Myometrial cell (primary cell): ENCODE measurements at places on chromosomes 5 and 9. TPM values are rescaled to one million over a fixed set of nuclear protein-coding genes. Genes with fewer than 3 reads are reported as not detected.

The FAT2 gene
- total RNA-seq = under 0.01 TPM in 1 of 2 replicates, not detected in the other

The ROPN1L gene
- 1.8 TPM in 1 of 2 replicates, not detected in the other for total RNA-seq

The IL7R gene
- total RNA-seq = 19.6 and 22.7 TPM in 2 replicates

The CCDC183 gene
- under 0.01 TPM in 1 of 2 replicates, not detected in the other for total RNA-seq

The ALDH1A1 gene
- 679 and 736 TPM in 2 replicates for total RNA-seq

The SLC45A2 gene
- not detected in 2 replicates for total RNA-seq

The ST8SIA4 gene
- total RNA-seq = 0.18 TPM in 1 of 2 replicates, not detected in the other

The NTRK2 gene
- total RNA-seq = not detected in 2 replicates

The MYMK gene
- not detected in 2 replicates for total RNA-seq

The COL23A1 gene
- not detected in 2 replicates for total RNA-seq

The SSNA1 gene
- total RNA-seq = 69.1 and 154 TPM in 2 replicates

The KIF2A gene
- 25.1 and 29.6 TPM in 2 replicates for total RNA-seq

The GAS1 gene
- 49.9 and 54.6 TPM in 2 replicates for total RNA-seq

The IL9 gene
- total RNA-seq = not detected in 2 replicates

The TMEFF1 gene
- total RNA-seq = under 0.01 TPM in 2 replicates

The HAPLN1 gene
- total RNA-seq = 0.18 TPM in 1 of 2 replicates, not detected in the other

The TMEM252 gene
- not detected in 2 replicates for total RNA-seq

The SH3PXD2B gene
- total RNA-seq = 16.7 and 19.8 TPM in 2 replicates

The LHFPL2 gene
- total RNA-seq = 21.6 and 28.0 TPM in 2 replicates

The IL13 gene
- not detected in 2 replicates for total RNA-seq

The DNAJC21 gene
- 19.5 and 21.0 TPM in 2 replicates for total RNA-seq

The CDHR2 gene
- not detected in 2 replicates for total RNA-seq

The SYK gene
- not detected in 2 replicates for total RNA-seq

The SHOC1 gene
- total RNA-seq = under 0.01 TPM in 2 replicates

The VCAN gene
- 37.0 and 38.9 TPM in 2 replicates for total RNA-seq

The SHC3 gene
- total RNA-seq = 1.2 and 4.1 TPM in 2 replicates

The ARL14EPL gene
- total RNA-seq = 0.29 TPM in 1 of 2 replicates, not detected in the other

The CLINT1 gene
- total RNA-seq = 79.6 and 97.7 TPM in 2 replicates

The ALDOB gene
- total RNA-seq = not detected in 2 replicates

The FRMPD1 gene
- total RNA-seq = under 0.01 TPM in 2 replicates

The NDFIP1 gene
- 43.2 and 73.5 TPM in 2 replicates for total RNA-seq

The PAPPA gene
- 5.5 and 7.3 TPM in 2 replicates for total RNA-seq

The SPATA31C1 gene
- total RNA-seq = not detected in 2 replicates

The PPP3R2 gene
- total RNA-seq = not detected in 2 replicates

The ELAVL2 gene
- total RNA-seq = under 0.01 TPM in 1 of 2 replicates, not detected in the other
